CD8-positive, alpha-beta memory T cell (primary cell): ENCODE measurements at places on chromosomes 16 and 17.

GRCh38 chr17:6666077-6666521 lies 14.5 kb downstream of the C17orf100 start:
- DNase-seq = no peak
- no peak overlapping the region for H3K4me3 ChIP-seq
- no peaks in the 10 kb centered on the region for H3K27me3 ChIP-seq
- H3K27ac ChIP-seq = no peak overlapping the region

DNA sequence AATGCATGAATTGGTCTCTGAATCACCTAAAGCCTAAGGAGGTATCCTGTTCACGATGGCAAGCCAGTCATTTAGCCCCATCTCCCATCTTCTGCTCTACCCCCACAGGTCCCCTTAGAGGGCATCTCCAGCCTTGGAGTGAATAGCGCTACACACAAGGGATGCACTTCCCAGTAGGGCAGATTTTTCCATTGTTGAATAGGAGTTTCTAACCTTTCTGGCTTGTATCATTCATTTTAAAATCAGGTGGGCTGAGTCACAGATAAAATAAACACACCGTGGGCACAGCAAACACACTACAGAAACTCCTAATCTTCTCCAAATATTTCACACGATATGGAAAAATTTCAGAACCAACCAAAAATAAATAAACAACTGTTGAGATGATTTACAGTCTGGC lies 201.2 kb upstream of the NOG start:
- no peaks in the 10 kb centered on the region for H3K27me3 ChIP-seq
- DNase-seq = no peak
- no peak overlapping the region for H3K27ac ChIP-seq
- H3K36me3 ChIP-seq = no peaks in the 10 kb centered on the region
- no peak overlapping the region for H3K4me3 ChIP-seq

- no peaks in the 10 kb centered on the region for H3K27me3 ChIP-seq
- H3K27ac ChIP-seq = no peak overlapping the region
- no peak overlapping the region for H3K4me3 ChIP-seq
- H3K4me1 ChIP-seq = peaks cover 41% of the 10 kb centered on the region
These were observed 17.9 kb downstream of the ST3GAL2 start for GRCh38 chr16:70421014-70421413.

DNA sequence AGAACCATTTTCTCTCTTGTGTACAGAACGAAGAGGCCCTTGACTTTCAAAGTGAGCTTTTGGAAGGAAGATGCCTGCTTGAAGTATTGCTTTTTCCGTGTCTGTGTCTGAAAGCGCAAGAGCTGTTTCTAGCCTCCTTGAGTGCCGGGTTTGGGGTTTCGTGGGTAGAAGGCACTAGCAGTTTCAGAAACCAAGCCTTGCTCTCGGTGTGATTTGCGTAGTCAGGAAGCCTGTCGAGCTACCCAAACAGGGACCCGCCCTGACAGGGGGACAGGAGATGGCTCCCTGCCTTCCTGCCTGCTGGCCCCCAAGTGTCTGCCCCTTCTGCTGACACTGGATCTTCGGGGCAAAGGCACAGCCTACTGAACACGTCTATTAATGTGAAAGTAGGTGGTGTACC lies 322.0 kb downstream of the MAF start:
- H3K27ac ChIP-seq = peak overlapping the region; percentile 55
- H3K36me3 ChIP-seq = no peaks in the 10 kb centered on the region
- peaks cover 50% of the 10 kb centered on the region for H3K4me1 ChIP-seq
- no peaks in the 10 kb centered on the region for H3K27me3 ChIP-seq
- DNase-seq = peak; percentile 82
- H3K4me3 ChIP-seq = peak overlapping the region; percentile 7

- H3K27me3 ChIP-seq = no peaks in the 10 kb centered on the region
- H3K27ac ChIP-seq = no peak overlapping the region
- H3K4me1 ChIP-seq = peaks cover 6% of the 10 kb centered on the region
- no peak overlapping the region for H3K4me3 ChIP-seq
- no peaks in the 10 kb centered on the region for H3K36me3 ChIP-seq
These were observed 12.9 kb downstream of the P2RX5 start for GRCh38 chr17:3683054-3683511.

GRCh38 chr17:50855708-50856330 lies 10.3 kb downstream of the TOB1 start:
- no peaks in the 10 kb centered on the region for H3K27me3 ChIP-seq
- no peaks in the 10 kb centered on the region for H3K36me3 ChIP-seq
- H3K4me1 ChIP-seq = peaks cover 8% of the 10 kb centered on the region
- no peak overlapping the region for H3K27ac ChIP-seq

DNA sequence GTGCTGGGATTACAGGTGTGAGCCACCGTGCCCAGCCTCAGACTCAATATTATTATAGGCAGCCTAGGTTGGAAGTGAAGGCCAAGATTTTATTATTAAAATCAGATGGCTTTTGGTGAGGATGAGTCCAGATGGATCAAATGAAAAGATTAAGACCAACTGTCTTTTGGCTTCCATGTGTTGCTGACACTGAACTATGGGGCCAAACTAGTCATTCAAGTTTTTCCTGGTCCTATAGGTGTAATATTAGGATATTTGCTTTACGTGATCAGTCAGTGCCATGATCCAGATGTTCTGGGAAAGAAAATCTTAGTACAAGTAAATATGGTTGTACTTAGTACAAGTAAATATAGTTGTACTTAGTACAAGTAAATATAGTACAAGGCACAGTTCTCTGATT lies 140.6 kb downstream of the MAP2K6 start:
- no peaks in the 10 kb centered on the region for H3K27me3 ChIP-seq
- no peak overlapping the region for H3K27ac ChIP-seq
- H3K36me3 ChIP-seq = no peaks in the 10 kb centered on the region
- no peak overlapping the region for H3K4me3 ChIP-seq
- DNase-seq = no peak
- H3K4me1 ChIP-seq = no peaks in the 10 kb centered on the region

GRCh38 chr17:71667661-71668060 lies 453.2 kb upstream of the SOX9 start:
- H3K4me1 ChIP-seq = no peaks in the 10 kb centered on the region
- no peaks in the 10 kb centered on the region for H3K27me3 ChIP-seq
- no peaks in the 10 kb centered on the region for H3K36me3 ChIP-seq

DNA sequence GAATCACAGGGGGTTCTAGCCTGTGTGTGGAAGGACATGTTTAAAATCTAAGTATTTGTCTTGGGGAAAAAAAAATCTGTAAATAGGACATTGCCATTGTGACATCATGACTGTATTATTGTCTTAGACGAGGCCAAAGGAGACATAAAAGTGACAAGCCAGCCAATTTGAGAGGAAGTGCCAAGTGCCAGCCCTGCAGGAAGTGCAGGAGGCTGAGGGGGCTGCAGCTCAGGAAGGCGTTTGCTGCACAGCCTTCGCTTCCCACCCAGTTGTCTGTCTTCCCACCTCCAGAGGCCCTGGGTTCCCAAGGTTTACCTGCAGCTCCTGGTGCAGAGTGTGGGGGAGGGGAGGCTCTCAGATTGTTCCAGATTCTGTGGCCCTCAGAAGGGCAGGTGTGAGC lies 1.3 kb downstream of the ADCY7 start:
- peak overlapping the region; percentile 89 for H3K27ac ChIP-seq
- peaks cover 60% of the 10 kb centered on the region for H3K4me1 ChIP-seq
- H3K4me3 ChIP-seq = peak overlapping the region; percentile 98

GRCh38 chr17:34414339-34414738 lies 51.3 kb upstream of the CCL1 start:
- no peaks in the 10 kb centered on the region for H3K4me1 ChIP-seq
- no peaks in the 10 kb centered on the region for H3K36me3 ChIP-seq
- DNase-seq = no peak
- H3K27me3 ChIP-seq = no peaks in the 10 kb centered on the region

- no peak overlapping the region for H3K4me3 ChIP-seq
- no peaks in the 10 kb centered on the region for H3K4me1 ChIP-seq
- H3K27me3 ChIP-seq = no peaks in the 10 kb centered on the region
- peaks cover 7% of the 10 kb centered on the region for H3K36me3 ChIP-seq
These were observed 6.3 kb upstream of the TBCD start for GRCh38 chr17:82745524-82745923.

DNA sequence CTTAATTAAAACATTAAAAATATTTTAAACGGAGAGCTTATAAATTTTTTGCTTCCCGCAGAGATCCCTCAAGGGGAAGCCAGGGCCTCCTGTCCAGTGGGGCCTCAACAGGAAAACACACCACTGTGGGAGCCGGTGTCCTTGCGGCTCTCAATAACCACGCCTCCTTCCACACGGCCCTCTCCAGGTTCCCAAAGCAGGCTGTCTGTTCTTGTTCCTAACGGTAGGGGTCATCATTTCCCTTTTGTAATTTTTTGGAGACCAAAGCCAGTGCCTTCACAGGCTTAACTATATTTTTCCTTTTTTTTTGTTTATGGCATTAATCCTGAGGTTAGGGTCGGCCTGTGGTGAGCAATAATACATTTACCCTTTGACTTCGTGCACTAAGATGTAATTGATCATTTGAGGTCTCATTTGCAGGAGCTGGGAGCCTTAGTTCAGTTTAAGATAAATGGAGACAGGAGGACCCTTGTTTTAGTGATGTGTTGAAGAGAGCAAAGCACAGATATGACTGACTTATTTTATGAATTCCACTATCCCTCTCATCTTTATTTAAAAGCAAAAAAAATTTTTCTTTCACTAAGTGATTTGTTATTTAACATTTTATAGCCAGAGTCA lies 77.5 kb upstream of the N4BP1 start:
- H3K4me1 ChIP-seq = no peaks in the 10 kb centered on the region
- no peak overlapping the region for H3K4me3 ChIP-seq
- H3K36me3 ChIP-seq = no peaks in the 10 kb centered on the region
- no peak for DNase-seq

DNA sequence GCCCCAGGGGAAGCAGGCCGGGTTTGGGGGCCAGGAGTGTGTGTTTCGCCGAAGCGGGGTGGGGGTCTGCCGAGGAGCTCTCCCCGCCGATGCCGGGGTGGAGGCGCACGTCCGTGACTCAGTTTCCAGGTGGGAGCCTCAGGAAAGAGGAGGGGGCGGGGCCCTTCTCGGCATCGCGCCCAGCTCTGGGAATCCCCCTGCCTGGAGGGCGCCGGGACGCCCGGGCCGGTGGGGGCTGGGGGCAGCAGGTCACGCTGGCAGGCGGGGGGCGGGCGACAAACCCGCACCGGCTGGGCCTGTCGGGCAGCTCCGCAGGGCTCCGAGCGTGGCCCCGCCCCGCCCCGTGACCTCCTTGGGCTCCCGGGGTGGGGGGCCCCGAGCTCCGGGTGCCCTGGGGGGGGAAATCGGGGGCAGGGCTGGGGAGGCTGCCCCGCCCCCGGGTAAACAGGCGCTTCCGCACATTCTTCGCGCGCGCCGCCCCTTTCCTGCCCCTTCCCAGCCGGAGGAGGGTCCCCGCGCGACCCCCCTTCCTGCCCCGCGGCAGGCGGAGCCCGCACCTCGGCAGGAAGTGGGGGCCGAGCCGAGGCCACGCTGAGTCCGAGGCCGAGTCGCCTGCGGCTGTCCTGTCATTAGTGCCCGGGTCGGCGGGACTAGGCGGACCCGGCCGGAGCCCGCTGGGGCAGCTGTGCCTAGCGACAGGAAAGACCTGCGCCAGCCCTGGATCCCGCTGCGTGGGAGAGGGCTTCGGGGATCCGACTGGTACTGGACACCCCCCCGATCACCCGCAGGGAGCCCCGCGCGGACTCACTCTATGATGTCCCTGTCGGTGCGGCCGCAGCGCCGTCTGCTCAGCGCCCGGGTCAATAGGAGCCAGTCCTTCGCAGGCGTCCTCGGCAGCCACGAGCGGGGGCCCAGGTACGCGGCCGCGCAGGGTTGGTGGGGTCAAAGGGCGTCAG lies 9.3 kb downstream of the RIPOR1 start:
- H3K27me3 ChIP-seq = no peaks in the 10 kb centered on the region
- peaks cover 31% of the 10 kb centered on the region for H3K4me1 ChIP-seq
- H3K36me3 ChIP-seq = no peaks in the 10 kb centered on the region
- peak overlapping the region; percentile 60 for H3K4me3 ChIP-seq

GRCh38 chr17:61000911-61001310 lies 323.3 kb downstream of the BCAS3 start:
- H3K36me3 ChIP-seq = no peaks in the 10 kb centered on the region
- H3K4me3 ChIP-seq = no peak overlapping the region
- no peaks in the 10 kb centered on the region for H3K4me1 ChIP-seq
- H3K27ac ChIP-seq = no peak overlapping the region

DNA sequence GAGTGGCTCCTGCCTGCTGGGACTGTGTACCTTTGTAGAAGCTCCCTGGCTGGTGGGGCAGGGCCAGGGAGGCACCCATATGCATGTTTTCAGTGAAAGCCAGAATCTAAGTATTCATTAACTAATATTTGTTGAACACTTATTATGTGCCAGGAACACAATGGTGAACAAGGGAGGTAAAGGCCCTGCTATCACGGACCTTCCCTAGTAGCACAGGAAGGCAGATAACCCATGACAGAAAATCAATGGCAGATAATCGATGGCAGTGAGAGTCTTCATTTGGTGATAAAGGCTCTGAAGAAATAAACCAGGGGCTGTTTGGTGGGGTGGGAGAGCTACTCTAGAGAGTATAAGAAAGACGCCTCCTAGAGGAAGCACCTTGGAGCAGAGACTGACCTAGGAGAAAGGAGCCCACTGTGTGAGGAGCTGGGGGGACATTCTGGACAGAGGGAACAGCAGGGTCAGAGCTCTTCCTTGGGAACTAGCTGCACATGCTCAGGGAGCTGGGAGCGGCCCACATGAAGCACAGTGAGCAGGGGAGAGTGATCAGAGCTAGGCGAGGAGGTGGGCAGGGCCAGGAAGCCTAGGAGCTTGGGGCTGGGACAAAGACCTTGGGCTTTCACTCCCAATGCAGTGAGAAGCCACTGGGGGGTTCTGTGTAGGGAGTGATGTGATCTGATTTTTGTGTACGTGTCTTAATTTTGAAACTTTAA lies 78.5 kb downstream of the SPECC1 start:
- H3K4me3 ChIP-seq = no peak overlapping the region
- no peaks in the 10 kb centered on the region for H3K36me3 ChIP-seq
- no peak for DNase-seq

- H3K4me1 ChIP-seq = peaks cover 7% of the 10 kb centered on the region
- no peak overlapping the region for H3K27ac ChIP-seq
- no peak for DNase-seq
- H3K27me3 ChIP-seq = no peaks in the 10 kb centered on the region
- H3K4me3 ChIP-seq = no peak overlapping the region
These were observed 662.0 kb downstream of the WWOX start for GRCh38 chr16:78761427-78761826.

DNA sequence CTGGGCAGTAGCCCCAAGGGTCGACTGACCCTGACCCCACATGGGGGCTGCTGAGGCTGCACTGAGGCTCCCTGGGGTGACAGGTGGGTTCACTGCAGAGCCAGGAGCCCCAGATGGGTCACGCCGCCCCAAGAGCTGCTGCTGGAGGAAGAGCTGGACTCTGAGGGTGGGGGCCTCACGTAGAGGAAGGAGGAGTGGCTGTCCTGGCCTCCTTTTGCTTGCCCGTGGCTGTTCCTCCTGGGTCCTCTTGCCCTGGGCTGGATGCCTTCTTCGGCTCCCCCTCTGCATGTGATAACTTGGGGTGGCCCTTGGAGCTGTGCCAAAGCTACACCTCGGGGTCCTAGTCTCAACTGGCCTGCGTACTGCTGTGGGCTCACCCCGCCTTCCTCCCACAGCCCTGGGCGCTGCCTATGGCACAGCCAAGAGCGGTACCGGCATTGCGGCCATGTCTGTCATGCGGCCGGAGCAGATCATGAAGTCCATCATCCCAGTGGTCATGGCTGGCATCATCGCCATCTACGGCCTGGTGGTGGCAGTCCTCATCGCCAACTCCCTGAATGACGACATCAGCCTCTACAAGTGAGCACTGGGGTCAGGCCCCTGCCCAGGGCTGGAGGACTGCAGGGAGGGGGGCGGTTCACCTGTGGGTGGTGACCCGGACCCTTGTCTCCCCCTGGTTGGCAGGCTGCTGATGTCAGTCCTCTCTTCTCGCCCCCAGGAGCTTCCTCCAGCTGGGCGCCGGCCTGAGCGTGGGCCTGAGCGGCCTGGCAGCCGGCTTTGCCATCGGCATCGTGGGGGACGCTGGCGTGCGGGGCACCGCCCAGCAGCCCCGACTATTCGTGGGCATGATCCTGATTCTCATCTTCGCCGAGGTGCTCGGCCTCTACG lies 1.1 kb upstream of the AMDHD2 start:
- no peaks in the 10 kb centered on the region for H3K27me3 ChIP-seq
- no peak for DNase-seq
- H3K27ac ChIP-seq = peak overlapping the region; percentile 16
- peaks cover 59% of the 10 kb centered on the region for H3K4me1 ChIP-seq
- H3K36me3 ChIP-seq = peaks cover 18% of the 10 kb centered on the region
- H3K4me3 ChIP-seq = no peak overlapping the region
